Osteocyte (in vitro differentiated cells): ENCODE measurements at places on chromosomes 11 and 22. TPM values are rescaled to one million over a fixed set of nuclear protein-coding genes. Genes with fewer than 3 reads are reported as not detected.

Gene LRRC10B
- total RNA-seq, result not detected in 2 replicates

DNA sequence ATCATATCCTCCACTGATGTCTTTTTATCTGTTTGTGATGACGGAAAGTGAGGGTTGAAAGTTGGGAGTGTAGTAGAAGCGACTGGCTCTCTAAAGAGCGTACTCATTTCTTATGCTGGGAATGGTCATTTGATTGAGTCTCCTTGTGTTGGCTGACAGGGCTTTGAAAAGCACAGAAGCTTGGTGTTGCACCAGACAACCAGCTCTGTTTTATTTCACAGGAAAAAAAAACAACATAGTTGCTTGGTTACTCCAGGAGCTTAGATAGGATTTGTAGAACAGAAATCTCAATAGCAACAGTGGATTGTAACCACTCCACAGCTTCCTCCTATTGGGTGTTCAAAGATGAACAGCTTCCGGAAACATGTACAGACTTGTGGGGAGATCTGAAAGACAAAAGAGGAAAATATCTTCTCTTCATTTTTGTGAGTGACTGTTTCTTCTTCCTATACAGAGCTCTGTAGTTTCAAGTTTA, 2.7 kb downstream of the RBM14 start:
- DNase-seq, result no peak
- peaks cover 45% of the 10 kb centered on the region for H3K4me1 ChIP-seq
- peak overlapping the region; percentile 94 for H3K4me3 ChIP-seq
- peaks cover 4% of the 10 kb centered on the region for H3K36me3 ChIP-seq
- H3K27ac ChIP-seq, result peak overlapping the region; percentile 99

- H3K27ac ChIP-seq, result no peak overlapping the region
- no peaks in the 10 kb centered on the region for H3K4me1 ChIP-seq
- H3K36me3 ChIP-seq, result no peaks in the 10 kb centered on the region
These were observed 255.1 kb downstream of the DCDC1 start for GRCh38 chr11:31114442-31114841.

- peaks cover 83% of the 10 kb centered on the region for H3K4me1 ChIP-seq
- H3K4me3 ChIP-seq, result peak overlapping the region; percentile 93
- H3K27ac ChIP-seq, result peak overlapping the region; percentile 97
- no peak for DNase-seq
- peaks cover 17% of the 10 kb centered on the region for H3K36me3 ChIP-seq
These were observed 3.8 kb downstream of the CSNK1E start for GRCh38 chr22:38313384-38313955.

DNA sequence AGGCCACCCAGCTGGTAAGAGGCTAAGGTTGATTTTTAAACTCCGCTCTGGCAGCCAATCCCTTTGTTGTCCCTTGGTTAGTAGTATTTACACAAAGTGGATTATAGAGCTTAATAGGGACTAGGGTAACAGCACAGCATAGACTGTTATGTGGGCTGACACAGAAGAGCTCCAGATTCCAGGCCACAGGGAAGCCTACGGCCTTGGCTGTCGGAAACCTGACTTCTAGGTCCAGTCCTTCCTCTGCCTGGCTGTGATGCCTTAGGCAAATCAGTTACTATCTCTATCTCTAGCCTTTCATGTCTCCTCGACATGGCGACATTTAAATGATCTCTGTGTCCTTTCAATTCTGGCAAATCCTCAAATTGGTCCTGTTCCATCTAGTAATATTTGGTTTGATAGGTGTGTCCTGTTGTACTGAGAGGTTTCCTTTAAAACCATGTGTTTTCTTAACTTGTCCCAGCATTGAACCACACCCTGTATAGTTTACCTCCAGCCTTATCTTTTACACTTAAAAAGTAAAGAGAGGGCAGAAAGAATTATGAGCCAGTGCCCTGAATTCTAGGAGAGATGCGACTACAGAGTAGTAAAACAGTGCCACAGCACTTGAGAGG, 4.2 kb downstream of the MMP1 start:
- no peak overlapping the region for H3K27ac ChIP-seq
- no peaks in the 10 kb centered on the region for H3K36me3 ChIP-seq
- DNase-seq, result no peak
- no peak overlapping the region for H3K4me3 ChIP-seq
- no peaks in the 10 kb centered on the region for H3K27me3 ChIP-seq

GRCh38 chr11:57440744-57441414, 14.0 kb upstream of the SLC43A3 start:
- no peak overlapping the region for H3K4me3 ChIP-seq
- H3K36me3 ChIP-seq, result no peaks in the 10 kb centered on the region
- DNase-seq, result no peak
- H3K27me3 ChIP-seq, result peaks cover 8% of the 10 kb centered on the region
- no peaks in the 10 kb centered on the region for H3K4me1 ChIP-seq

- H3K4me1 ChIP-seq, result no peaks in the 10 kb centered on the region
- no peaks in the 10 kb centered on the region for H3K36me3 ChIP-seq
- DNase-seq, result no peak
- H3K27me3 ChIP-seq, result peaks cover 25% of the 10 kb centered on the region
These were observed 138.8 kb downstream of the ARHGAP20 start for GRCh38 chr11:110573411-110573810.

Gene MIOX
- 0.76 and 1.5 TPM in 2 replicates for total RNA-seq

GRCh38 chr11:35014346-35014745, 97.9 kb downstream of the PDHX start:
- H3K27ac ChIP-seq, result peak overlapping the region; percentile 76
- no peak for DNase-seq
- H3K36me3 ChIP-seq, result no peaks in the 10 kb centered on the region

Gene TRIM51
- total RNA-seq, result not detected in 2 replicates

DNA sequence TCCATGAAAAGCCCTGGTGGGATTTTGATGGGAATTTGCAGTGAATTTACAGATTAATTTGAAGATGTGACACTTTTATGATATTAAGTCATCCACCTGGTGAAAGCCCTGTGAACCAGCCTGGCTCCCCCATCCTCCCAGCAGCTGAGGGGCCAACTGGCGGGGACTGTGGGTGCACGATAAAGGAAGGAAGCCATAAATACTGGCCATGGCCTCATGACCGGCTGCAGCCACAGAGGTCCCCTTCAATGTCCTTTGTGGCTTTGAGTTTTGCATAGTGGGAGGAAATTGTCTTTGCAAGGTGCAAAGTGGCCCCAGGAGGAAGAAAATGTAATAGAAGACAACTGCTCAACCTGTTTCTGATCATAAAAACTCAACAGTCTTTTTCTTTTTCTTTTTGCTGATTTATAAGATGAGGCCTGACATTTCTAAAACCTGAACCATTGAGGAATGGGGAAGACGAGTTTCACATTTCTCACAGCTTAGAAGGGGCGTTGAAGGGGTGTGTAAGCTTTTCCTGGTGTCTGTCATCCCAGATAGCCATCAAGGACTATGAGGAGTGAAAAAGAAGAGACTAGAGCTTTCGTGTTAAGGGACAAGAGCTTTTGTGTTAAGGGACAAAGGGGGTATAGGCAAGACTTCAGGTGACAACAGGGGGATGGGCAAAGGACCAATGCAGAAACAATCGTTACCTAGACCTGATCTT, 6.3 kb upstream of the NDUFV1 start:
- H3K27ac ChIP-seq, result no peak overlapping the region
- H3K27me3 ChIP-seq, result peaks cover 44% of the 10 kb centered on the region
- H3K4me3 ChIP-seq, result no peak overlapping the region
- H3K36me3 ChIP-seq, result no peaks in the 10 kb centered on the region

Gene MMP7
- not detected in 2 replicates for total RNA-seq

DNA sequence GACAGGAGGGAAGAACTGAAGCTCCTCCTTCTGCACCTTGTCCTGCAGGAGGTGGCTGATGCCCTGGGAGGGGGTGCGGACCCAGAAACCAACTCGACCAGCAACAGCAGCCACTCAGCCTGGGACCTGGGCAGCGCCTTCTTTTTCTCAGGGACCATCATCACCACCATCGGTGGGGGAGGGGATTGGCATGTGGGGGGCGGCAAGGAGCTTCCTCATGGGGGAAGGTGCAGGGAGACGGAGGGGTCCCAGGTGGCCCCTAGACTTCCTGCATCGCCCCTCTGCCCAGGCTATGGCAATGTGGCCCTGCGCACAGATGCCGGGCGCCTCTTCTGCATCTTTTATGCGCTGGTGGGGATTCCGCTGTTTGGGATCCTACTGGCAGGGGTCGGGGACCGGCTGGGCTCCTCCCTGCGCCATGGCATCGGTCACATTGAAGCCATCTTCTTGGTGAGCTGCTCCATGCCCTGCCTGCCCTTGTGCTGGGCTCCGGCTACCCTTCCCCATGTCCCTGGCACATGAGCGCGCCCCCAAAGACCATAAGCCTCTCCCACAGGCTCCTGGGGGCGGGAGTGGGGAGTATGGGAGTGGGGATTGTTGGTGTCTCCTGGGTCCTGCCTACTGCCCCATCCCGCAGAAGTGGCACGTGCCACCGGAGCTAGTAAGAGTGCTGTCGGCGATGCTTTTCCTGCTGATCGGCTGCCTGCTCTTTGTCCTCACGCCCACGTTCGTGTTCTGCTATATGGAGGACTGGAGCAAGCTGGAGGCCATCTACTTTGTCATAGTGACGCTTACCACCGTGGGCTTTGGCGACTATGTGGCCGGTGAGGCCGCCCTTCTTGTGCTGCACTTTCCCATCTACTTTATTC, 3.1 kb upstream of the CATSPERZ start:
- peaks cover 43% of the 10 kb centered on the region for H3K27me3 ChIP-seq
- peaks cover 31% of the 10 kb centered on the region for H3K4me1 ChIP-seq
- no peaks in the 10 kb centered on the region for H3K36me3 ChIP-seq

Gene NRIP3
- 0.97 and 1.1 TPM in 2 replicates for total RNA-seq

GRCh38 chr22:32097881-32098499, 54.9 kb downstream of the SLC5A1 start:
- H3K4me1 ChIP-seq, result no peaks in the 10 kb centered on the region
- no peak overlapping the region for H3K27ac ChIP-seq

- H3K27me3 ChIP-seq, result no peaks in the 10 kb centered on the region
- peaks cover 12% of the 10 kb centered on the region for H3K36me3 ChIP-seq
- H3K4me1 ChIP-seq, result peaks cover 74% of the 10 kb centered on the region
- peak overlapping the region; percentile 95 for H3K27ac ChIP-seq
- peak overlapping the region; percentile 92 for H3K4me3 ChIP-seq
- DNase-seq, result no peak
These were observed 796 bp downstream of the POLDIP3 start for GRCh38 chr22:42613872-42614301.

DNA sequence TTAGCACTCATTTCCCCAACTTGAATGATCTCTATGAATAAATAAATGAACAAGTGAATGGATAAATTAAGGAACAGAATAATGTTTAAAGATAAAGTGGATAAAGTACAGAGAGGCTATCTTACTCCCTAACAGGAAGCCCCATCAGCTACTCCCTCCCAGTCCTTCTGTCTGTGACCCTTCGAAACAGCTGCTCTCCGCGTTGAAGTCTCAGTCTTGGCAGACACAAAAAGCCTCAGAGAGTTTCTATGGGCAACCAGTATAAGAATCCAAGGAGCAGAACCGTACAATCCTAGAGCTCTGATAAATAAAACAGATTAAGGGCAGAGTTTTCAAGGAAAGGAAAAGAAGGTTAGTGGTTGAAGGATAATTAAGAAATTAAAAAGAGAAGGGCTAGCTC, 35.0 kb downstream of the GUCY1A2 start:
- DNase-seq, result no peak
- H3K27ac ChIP-seq, result no peak overlapping the region
- H3K36me3 ChIP-seq, result no peaks in the 10 kb centered on the region

DNA sequence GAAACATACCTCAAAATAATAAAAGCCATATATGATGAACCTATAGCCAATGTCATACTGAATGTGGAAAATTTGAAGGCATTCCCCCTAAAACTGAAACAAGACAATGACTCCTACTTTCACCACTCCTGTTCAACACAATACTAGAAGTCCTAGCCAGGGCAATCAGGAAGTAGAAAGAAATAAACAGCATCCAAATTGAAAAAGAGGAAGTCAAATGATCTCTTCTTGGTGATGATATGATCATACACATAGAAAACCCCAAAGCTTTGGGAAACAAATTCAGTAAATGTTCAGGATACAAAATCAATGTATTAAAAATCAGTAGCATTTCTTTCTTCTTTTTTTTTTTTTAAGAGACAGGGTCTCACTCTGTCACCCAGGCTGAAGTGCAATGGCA, 109.9 kb downstream of the DLG2 start:
- peaks cover 7% of the 10 kb centered on the region for H3K27me3 ChIP-seq
- H3K36me3 ChIP-seq, result no peaks in the 10 kb centered on the region
- no peak for DNase-seq
- no peak overlapping the region for H3K27ac ChIP-seq
- no peak overlapping the region for H3K4me3 ChIP-seq
- no peaks in the 10 kb centered on the region for H3K4me1 ChIP-seq

DNA sequence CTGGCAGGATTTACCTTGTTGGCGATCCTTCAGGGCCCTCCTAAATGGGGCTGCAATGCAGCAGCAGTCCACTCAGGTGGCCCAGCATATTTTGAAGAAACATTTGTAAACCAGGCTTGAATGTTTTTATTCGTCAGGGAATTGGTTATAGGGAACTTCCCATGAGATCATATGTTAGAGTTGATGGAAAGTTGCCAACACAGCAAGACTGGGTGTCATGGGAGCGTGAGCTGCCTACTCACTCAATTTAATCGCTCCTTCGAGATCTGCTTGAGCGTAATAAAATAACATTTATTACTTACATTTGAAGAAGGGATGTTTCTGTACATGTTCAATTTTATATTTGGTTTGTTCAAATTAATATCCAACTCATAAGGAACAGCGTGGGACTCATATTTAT, 19.4 kb downstream of the OR2AT4 start:
- H3K27ac ChIP-seq, result no peak overlapping the region
- H3K4me3 ChIP-seq, result no peak overlapping the region
- no peaks in the 10 kb centered on the region for H3K36me3 ChIP-seq
- H3K4me1 ChIP-seq, result peaks cover 2% of the 10 kb centered on the region

Gene OR8D1
- not detected in 2 replicates for total RNA-seq

Gene CCDC15
- 1.3 and 1.8 TPM in 2 replicates for total RNA-seq

DNA sequence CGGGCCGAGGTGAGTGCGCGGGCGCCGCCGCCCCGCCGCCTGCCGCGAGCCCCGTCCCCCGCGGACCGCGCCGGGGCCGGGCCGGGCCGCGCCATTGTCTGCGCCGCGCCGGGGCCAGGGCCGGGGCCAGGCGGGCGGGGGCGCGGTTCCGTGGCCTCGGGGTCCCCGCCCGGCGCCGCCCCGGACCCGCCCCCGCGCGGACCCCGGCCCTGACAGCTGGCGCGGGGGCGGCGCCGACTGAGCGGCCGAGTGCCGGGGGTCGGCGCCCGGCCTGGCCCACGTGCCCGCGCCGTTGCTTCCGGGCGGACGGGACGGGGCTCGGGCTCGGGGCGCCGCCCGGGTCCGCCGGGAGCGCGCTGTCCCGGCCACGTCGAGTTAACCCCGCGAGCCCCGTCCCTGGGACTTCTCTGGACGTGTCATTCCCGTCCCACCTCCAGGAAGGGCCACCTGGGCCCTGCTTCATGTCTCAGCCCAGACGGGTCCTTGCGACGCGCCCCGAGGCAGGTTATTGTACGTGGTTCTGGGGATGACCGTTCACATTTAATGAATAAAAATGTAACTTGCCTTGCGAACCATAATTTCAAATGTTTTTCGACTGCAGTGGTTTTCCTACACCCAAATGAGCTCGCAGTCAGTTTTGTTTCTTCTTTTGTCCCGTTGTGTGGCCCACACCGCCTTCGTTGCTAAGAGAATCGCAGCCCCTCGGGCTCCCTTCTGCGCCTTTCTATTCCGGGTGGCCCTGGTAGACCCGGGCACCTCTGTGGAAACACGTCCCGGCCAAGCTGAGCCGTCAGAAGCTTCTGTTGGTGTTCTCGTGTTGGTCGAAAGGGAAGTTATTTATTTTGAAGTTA, 562 bp downstream of the ZBED4 start:
- peak overlapping the region; percentile 96 for H3K27ac ChIP-seq
- peaks cover 12% of the 10 kb centered on the region for H3K27me3 ChIP-seq
- H3K4me1 ChIP-seq, result peaks cover 30% of the 10 kb centered on the region
- peak overlapping the region; percentile 93 for H3K4me3 ChIP-seq
- no peaks in the 10 kb centered on the region for H3K36me3 ChIP-seq
- no peak for DNase-seq

- H3K27ac ChIP-seq, result no peak overlapping the region
- no peak for DNase-seq
- H3K4me1 ChIP-seq, result peaks cover 11% of the 10 kb centered on the region
- no peaks in the 10 kb centered on the region for H3K27me3 ChIP-seq
These were observed 8.0 kb upstream of the NUP160 start for GRCh38 chr11:47856186-47856585.
